ENCODE measurements at places on chromosomes 6 and 20.

DNA sequence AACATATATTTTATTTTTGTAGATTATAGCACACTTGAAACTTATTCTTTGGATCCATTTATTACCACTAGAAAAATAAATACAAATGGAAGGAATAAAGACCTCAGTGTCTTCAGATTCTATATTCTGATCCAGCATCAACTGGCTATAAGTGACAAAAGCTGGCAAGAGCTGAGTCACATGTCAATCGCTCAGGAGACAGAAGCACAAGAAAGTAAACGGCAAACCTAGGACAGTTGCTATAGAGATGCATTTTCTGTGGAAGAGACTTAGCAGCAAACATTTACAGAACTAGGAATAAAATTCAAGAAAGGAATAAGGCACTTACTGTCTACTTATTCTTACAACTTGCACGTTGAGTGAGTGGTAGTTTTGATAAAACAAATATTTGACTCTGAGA, 230.4 kb downstream of the CLVS2 start:
- no peak for DNase-seq

GRCh38 chr6:157755746-157756411, 67.2 kb upstream of the SNX9 start:
- no peak for DNase-seq

DNA sequence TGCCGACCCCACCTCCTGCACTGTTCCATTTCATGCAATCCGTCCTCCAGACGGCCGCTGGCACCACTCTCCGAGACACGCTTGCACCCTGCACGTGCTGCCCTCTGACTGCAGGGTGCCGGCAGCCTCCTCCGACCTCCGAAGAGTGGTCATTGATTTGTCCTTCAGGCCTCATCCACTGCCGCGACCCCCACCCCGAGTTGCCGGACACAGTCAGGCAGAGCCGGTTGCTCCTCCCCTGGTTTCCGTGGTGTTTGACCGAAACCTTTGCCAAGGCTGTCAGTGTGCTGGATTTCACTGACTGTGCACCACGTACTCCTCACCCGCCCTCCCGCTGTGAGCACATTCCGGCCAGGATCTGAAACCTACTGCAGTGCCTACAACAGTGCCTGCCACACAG, 156.4 kb upstream of the PDE10A start:
- DNase-seq: no peak

DNA sequence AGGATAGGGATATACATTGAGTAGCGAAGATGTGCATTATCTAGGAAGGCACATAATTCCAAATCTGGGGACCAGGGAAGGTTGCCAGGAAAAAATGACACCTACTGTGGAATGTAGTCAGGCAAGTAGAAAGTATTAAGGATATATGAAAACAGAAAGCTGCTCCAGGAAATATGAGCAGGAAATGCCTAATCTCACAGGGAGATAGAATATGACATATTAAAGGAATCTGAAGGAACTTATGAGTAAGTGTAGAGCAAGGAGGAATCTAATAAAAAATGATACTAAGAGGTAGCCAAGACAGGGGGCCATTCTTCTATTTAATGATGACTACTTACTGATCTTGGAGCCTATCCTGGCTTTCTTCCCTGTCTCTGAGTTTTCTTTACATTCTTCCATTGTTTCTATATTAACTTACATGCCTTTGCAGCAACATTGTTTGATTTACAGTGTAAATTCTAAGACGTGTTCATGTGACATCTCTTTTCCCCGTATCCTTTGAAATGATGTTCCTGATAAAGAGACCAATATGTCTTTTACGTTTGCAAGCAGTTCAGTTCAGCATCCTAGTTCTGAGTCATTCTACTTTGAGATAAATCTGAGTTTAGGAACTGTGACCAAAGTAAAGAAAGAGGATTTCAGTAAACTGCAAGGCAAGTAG, 58.6 kb downstream of the TINAG start:
- no peak for DNase-seq

DNA sequence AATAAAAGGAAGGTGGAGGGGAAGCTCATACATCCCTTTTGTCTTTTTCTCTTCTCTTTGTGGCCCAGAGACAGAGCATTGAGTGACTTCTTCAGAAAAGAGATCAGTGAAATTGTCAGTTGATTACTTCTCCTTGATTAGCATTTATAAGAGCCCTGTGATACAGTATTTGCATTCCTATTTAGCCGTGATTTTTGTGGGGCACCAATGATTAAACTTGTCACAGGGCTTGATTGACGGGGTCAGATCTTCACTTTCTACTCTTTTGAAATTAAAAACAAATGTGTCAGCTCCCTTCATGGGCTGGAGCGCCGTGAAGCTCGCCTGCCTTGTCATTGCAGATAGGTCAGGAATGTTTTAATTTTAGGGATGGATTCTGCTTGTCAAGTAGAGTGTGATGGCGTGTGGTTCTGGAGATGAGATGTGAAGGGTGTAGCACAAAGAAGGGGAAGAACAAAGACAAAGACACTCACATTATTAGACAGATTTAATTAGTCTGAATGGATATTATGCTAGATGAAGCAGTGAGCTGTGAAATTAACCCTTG, 166.8 kb downstream of the ZNF217 start:
- no peak for DNase-seq

DNA sequence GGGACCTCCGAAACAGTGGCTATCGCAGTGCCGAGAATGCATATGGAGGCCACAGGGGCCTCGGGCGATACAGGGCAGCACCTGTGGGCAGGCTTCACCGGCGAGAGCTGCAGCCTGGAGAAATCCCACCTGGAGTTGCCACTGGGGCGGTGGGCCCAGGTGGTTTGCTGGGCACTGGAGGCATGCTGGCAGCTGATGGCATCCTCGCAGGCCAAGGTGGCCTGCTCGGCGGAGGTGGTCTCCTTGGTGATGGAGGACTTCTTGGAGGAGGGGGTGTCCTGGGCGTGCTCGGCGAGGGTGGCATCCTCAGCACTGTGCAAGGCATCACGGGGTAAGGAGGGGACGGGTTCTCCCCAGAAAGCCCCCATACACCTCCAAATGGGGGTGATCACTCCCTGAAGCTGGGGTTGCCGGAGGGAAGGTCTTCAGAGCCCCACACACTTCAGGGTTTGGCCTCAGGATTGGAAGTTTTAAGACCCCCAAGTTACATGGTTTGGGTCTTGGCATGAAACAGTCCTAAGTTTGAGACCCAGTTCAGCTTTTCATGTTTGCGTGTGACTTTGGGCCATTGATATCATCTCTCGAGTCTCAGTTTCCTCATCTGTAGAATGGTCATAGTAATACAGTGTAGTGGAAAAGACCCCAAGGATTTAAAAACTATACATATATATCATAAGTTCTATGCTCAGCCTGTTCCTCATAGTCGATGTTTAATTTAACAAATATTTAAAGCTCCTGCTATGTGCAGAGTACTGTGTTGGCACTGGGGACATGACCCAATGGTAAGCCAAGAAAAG, 4.3 kb downstream of the BPIFB4 start:
- no peak for DNase-seq

- DNase-seq: no peak
Measured at GRCh38 chr20:59043698-59044097, 1.1 kb upstream of the PRELID3B start.

- no peak for DNase-seq
Measured at GRCh38 chr20:49671433-49671832, 42.2 kb downstream of the B4GALT5 start.

GRCh38 chr6:150236114-150236513, 93.3 kb downstream of the PPP1R14C start:
- DNase-seq: no peak

GRCh38 chr6:18961566-18961965, 574.4 kb downstream of the RNF144B start:
- DNase-seq: no peak

- DNase-seq: no peak
Measured at GRCh38 chr20:17856024-17856564, 112.5 kb downstream of the SNX5 start.

DNA sequence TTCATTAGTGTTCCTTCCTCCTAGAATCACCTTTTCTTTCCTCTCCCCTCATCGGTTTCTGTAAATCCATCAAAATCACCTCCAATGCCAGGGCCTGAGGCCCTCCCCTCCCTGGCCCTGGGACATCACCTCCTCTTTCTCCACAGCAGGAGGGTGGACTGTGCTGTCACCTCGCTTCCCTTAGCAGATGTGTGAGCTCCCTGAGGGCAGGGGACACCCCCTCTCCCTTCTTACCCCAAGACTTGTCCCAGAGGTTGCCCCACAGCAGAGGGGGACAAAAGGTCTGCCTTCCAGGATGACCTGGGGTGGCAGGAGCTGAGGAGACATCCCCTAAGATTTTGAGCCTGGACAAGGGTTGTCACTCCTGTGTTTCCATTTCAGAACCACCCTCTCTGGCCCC, 5.9 kb downstream of the ULBP1 start:
- no peak for DNase-seq

DNA sequence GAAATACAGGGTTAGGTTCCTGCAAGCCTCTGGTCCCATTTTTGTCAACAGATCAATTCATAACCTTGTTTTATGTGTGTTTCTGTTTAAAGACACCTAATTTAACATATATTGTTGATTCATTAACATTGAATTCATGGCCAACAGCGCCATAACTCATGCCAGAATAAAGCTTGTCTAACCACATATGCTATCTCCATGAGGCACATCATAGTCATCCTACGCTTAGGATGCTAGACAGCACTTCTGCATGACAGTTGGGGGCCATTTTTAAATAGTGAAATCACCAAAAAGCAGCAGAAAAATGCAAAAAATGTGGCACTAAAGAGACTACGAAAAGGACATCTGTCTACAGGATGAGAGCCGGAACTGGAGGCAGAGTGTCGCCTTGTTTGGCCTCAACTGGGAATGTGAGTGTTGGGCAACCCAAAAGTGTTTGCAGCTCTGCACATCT, 37.9 kb downstream of the TRAM2 start:
- no peak for DNase-seq

- DNase-seq: no peak
Measured at GRCh38 chr6:151147118-151147832, 92.5 kb upstream of the AKAP12 start.

GRCh38 chr6:52524918-52525317, 51.9 kb downstream of the TRAM2 start:
- no peak for DNase-seq

GRCh38 chr20:38588303-38588702, 7.3 kb downstream of the ADIG start:
- no peak for DNase-seq

GRCh38 chr20:44691424-44692423, 23.4 kb upstream of the CCN5 start:
- DNase-seq: no peak

GRCh38 chr20:32155017-32155981, 45.8 kb downstream of the TM9SF4 start:
- DNase-seq: peak; percentile 23

DNA sequence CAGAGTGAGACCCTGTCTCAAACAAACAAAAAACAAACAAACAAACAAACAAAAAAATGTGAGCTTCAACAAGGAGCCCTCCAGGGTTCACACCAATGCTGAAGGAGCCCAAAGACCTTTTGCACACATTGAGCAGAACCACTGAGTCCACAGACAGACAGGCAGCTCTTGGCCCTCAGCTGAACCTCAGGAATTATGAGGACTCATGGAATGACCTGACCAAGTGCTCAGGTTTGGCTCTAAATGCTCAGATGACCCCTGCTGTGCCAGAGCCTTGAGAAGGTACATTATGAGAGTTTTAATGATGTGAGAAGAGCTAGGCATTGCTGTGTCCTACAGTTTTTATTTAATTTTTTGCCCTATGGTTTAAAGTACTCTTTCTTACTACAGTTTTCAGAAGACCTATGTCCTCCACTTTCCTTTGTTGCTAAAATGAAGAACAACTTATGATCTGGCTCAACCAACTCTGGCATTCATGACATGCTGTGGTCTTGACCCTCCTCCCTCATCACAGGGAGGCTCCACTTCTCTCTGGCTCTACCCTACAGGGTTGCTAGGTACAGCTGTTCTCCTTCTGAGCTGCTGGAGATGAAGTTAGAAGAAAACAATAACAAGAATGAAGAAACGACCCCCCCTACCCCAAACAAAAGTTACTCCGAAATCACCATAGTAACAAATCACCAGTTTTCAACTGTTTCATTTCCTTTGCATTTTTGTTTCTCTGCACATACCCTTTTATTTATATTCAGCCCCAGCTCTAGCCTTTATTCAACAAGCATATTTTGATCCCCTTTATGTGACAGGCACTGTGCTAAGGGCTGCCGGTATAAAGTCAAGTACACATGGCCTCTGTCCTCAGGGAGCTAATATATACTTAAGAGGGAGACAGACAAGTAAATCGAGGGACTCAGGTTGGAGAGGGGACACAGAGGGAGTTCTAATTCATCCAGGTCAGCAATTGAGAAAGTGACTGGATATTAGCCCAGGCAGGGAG, 128.7 kb upstream of the TRAF3IP2 start:
- DNase-seq: no peak

- no peak for DNase-seq
Measured at GRCh38 chr6:81682858-81683620, 69.4 kb downstream of the TENT5A start.

- DNase-seq: no peak
Measured at GRCh38 chr20:25369529-25369928, 21.1 kb downstream of the ABHD12 start.

GRCh38 chr6:31769684-31770371, 7.3 kb downstream of the VWA7 start:
- DNase-seq: peak; percentile 75

- DNase-seq: peak; percentile 47
Measured at GRCh38 chr6:26571592-26572296, 25.0 kb upstream of the ABT1 start.

DNA sequence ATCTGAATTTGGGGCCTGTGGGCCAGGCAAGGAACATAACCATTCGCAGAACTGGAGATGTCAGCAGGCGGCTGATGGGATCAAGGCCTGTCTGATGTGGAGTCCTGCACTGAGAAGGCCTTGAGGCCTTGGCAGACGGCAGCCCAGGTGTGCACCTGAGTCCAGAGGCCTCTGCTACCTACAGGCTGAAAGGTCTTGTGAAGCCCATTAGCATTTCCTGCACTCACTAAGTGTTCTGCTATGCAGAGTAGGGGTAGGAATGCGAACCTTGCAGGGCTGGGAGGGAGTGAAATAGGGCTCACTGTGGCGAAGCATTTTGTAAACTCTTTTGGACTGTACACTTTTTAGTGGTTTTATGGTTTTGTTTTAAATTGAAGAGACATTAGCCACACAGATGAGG, 48.3 kb upstream of the RNF24 start:
- no peak for DNase-seq

- no peak for DNase-seq
Measured at GRCh38 chr6:154092326-154092962, 53.4 kb downstream of the OPRM1 start.

Data from stimulated activated CD4-positive, alpha-beta T cell treated with anti-CD3 and anti-CD28 coated beads, Interleukin-4, amount 100 ng/mL, for 4 hours (primary cell).